ENCODE measurements at places on chromosomes 6 and 20.

DNA sequence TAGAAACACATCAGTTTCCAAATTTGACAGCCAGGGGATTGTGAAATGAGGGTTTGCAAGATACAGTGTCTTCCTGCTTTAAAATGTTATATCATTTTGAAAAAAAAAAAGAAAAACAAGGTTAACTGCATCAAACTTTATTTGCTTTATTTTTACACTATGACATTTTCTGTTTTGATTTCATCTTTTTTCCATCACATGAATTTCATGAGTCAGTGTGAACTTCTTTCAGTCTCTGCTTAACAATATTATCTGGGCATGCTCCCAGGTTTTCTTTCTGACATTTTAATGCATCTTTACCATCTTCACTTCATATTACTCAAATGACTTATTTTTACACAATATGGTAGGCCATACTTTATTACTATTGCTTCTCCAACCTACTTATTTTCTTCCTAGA, 1.9 kb downstream of the NCOA7 start:
- no peak for DNase-seq

GRCh38 chr6:134093007-134093573, 40.7 kb upstream of the SLC2A12 start:
- no peak for DNase-seq

DNA sequence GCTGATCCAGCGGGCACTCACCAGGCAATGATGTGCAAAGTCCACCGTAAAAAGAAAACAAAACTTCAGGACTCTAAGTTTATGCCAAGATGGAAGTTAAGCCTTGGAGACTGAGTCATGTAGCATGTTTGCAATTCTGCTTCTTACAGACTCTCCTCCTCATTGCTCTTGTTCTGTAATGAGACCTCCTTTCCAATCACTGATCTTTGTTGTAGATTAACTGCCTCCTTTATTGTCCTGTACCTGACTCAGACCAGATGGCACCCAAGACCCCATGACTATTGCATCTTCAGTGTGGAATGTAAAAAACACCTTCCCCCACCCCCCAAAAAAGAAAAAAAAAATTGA, 11.2 kb downstream of the NEU1 start:
- DNase-seq, result no peak

GRCh38 chr6:155521719-155522118, 66.1 kb upstream of the NOX3 start:
- no peak for DNase-seq

GRCh38 chr6:23654745-23655144, 471.3 kb upstream of the NRSN1 start:
- no peak for DNase-seq

- no peak for DNase-seq
These were observed 18.3 kb downstream of the KIAA1586 start for GRCh38 chr6:57064809-57065208.

DNA sequence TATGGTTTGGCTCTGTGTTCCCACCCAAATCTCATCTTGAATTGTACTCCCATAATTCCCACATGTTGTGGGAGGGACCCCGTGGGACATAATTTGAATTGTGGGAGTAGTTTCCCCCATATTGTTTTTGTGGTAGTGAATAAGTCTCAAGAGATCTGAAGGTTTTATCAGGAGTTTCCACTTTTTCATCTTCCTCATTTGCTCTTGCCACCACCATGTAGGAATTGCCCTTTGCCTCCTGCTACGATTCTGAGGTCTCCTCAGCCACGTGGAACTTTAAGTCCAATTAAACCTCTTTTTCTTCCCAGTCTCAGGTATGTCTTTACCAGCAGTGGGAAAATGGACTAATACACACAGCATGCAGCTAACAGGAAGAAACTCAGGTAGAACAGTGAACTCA, 108.8 kb upstream of the BCLAF1 start:
- DNase-seq, result no peak

DNA sequence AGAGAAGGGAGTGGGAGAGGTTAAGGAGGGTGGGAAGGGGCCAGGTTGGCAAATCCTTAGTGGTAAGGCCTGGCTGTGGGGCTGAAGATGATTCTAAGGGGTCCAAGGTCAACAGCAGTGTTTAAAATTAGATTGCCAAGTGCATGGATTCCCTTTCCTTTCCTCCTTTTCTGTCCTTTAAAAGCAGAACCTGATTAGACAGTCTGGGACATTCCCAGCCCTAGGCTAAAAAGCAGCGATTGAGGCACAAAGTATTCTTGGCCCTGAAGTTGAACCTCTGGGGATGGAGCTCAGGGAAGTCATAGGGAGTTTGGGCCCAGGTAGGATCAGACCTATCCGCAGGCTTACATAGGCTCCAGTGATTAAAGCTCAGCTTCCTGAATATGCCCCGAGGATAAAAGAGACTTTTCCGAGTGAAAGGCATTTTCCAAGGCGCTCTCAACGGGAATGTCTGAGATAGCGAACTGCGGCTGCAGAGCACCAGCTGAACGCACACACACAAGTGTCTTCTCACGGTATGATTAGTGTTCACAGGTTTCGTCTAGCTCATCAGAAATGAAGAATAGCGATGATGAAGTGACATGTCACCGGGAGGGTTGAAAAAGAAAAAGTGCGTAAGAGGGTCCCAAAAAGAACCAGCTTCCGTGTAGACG, 787 bp upstream of the CARMIL1 start:
- DNase-seq, result no peak

DNA sequence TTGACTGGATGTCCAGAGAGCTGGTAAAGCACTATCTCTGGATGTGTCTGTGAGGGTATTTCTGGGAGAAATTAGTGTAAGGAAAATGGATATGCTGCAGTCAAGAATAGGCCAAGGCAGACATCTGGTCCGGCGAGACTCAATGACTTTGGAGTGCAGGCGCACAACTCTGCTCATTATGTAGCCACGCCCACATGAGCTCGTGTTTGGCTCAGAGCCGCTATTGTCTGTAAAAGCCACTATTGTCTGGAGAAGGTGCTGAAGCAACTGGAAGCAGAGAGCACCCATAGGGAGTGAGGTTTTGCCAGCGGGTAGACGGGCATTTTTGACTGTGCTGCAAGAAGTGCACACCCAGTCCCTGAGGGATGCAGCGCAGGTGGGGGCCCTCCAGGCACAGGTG, 305.0 kb upstream of the POU3F2 start:
- DNase-seq, result no peak

GRCh38 chr6:114989279-114989964, 646.6 kb upstream of the HS3ST5 start:
- DNase-seq, result no peak

All from DMS79 (cell line).